ENCODE measurements at places on chromosomes 16 and 17.

GRCh38 chr16:26976873-26977272 is 89.9 kb upstream of the C16orf82 start:
- H3K4me3 ChIP-seq: no peak overlapping the region
- H3K36me3 ChIP-seq: no peaks in the 10 kb centered on the region
- H3K27me3 ChIP-seq: no peaks in the 10 kb centered on the region
- no peaks in the 10 kb centered on the region for H3K4me1 ChIP-seq
- H3K27ac ChIP-seq: no peak overlapping the region

GRCh38 chr16:50500171-50500874 is 47.9 kb upstream of the NKD1 start:
- no peaks in the 10 kb centered on the region for H3K27me3 ChIP-seq
- H3K36me3 ChIP-seq: no peaks in the 10 kb centered on the region
- no peak overlapping the region for H3K27ac ChIP-seq
- DNase-seq: peak; percentile 31
- H3K4me3 ChIP-seq: no peak overlapping the region

GRCh38 chr17:31621566-31621965 is 230.1 kb downstream of the RAB11FIP4 start:
- H3K27me3 ChIP-seq: no peaks in the 10 kb centered on the region
- H3K27ac ChIP-seq: no peak overlapping the region
- DNase-seq: no peak
- no peaks in the 10 kb centered on the region for H3K4me1 ChIP-seq

DNA sequence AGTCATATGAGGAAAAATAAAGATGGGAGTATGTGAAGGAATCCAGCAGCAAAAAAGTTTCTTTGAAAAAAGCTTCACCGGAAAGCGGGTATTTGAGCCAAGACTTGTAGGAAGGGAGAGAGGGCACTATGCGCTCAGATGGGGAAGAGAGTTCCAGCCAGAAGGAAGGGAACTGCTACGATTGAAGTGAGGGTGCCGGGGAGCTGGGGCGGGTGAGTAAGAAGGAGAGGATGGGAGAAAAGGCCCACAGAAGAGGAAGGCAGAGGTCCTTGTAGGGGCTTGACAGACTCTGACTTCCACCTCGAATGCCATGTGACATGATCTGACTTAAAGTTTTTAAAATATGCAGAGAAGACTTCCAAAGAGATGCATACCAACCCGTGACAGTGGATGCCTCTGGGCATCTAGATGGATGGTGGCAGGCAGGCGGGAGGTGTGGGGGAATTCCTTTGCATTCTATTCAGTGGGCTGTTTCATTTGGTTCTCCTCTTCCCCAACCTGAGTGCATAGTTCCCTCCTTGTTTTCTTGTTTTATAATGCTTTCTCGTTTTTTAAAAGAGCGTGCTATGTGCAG is 44.9 kb downstream of the CDRT4 start:
- no peak overlapping the region for H3K27ac ChIP-seq
- DNase-seq: no peak
- no peaks in the 10 kb centered on the region for H3K36me3 ChIP-seq
- no peak overlapping the region for H3K4me3 ChIP-seq

- H3K27me3 ChIP-seq: no peaks in the 10 kb centered on the region
- H3K4me1 ChIP-seq: peaks cover 6% of the 10 kb centered on the region
Observed at GRCh38 chr17:80948019-80948975, 43.3 kb upstream of the CHMP6 start.

DNA sequence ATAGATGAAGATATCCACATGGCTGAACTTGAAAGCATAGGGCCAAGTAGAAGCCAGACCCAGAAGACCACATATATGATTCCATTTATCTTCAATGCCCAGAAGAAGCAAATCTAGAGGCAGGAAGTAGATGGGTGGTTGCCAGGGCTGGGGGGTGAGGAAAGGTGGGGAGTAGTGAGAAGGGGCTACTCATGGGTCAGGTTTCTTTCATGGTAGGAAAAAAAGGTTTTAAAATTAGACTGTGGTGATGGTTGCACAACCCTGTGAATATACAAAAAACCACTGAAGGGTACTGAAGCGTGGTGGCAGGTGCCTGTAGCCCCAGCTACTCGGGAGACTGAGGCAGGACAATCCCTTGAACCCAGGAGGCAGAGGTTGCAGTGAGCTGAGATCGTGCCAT is 5.4 kb downstream of the CD2BP2 start:
- H3K27ac ChIP-seq: no peak overlapping the region
- H3K27me3 ChIP-seq: no peaks in the 10 kb centered on the region
- peaks cover 34% of the 10 kb centered on the region for H3K4me1 ChIP-seq
- H3K4me3 ChIP-seq: no peak overlapping the region
- no peak for DNase-seq

DNA sequence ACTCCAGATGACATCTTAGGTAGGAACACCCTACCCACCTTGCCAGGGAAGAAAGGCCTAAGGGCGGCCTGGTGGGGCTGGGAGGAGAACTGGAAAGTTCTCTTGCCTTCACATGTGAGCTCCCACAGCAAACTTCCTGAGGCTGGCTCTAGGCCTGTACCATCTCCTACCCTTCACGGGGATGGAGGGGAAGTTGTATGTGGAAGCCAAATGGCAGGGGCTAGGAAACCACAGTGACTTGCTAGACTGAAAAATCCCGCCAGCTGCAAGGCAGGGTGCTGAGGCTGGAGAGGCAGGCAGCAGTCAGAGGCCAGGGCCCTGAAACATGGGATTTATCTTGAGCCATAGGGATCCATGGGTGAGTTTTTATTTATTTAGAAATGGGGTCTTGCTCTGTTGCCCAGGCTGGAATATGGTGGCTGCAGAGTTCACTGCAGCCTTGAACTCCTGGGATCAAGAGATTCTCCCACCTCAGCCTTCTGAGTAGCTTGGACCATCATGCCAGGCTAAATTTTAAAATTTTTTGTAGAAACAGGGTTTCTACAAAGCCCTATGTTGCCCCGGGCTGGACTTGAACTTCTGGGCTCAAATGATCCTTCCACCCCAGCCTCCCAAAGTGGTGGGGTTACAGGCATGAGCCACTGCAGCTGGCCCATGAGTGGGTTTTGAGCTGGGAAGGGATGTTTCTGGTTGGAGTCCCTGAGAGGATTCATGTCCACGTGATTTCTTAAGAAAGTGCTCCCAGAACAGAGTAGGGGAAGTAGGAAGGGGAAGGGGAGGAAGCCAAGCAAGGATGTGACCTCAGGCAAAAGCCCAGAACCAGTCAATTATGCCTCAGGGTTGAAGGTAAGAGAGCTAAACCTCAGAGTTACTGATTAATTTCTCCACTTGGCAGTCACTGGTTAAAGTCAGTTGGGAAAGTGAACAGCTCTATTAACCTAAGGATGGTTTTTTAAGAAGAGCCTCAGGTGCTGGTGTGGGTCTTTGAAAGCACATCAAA is 4.0 kb upstream of the KAT8 start:
- H3K27me3 ChIP-seq: no peaks in the 10 kb centered on the region
- H3K36me3 ChIP-seq: peaks cover 32% of the 10 kb centered on the region
- no peak for DNase-seq
- no peak overlapping the region for H3K4me3 ChIP-seq
- peak overlapping the region; percentile 43 for H3K27ac ChIP-seq

DNA sequence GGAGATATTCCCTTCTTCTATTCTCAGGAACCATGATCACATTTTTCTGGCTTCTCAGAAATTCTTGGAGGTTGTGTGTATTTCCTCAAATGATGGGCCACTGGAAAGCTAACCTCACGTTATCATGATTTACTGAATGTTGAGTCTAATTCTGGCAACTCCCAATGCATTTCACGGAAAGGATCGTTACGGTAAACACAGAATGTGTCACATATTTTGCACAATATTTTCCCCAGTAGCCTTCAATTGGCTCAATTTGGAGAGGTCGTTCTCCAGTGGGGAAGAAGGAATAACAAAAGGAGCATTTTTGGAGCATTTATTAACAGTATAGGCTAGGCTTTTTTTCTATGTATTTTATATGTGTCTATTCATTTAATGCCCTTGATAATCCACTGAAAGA is 450.3 kb downstream of the HAPSTR1 start:
- H3K4me1 ChIP-seq: no peaks in the 10 kb centered on the region
- no peak for DNase-seq
- H3K36me3 ChIP-seq: no peaks in the 10 kb centered on the region
- no peaks in the 10 kb centered on the region for H3K27me3 ChIP-seq
- no peak overlapping the region for H3K4me3 ChIP-seq

DNA sequence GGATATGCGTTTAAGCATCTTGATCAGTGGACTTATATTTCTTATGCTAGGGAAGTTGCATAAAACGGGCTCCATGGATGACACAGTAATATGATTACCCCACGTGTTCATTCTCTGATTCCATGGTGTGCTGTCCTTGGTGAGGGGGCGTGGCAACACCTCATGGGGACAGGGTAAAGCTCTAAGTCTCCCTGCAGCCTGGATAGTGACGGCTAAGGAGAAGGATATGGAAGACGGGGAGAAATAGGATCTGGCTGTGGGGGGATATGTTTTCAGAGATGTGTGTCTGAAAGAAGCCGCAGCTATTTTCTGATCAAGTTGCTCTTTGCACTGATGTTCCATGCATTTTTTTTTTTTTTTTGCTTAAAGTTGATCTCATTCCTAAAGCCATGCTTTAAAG is 84.3 kb downstream of the MARCHF10 start:
- no peaks in the 10 kb centered on the region for H3K4me1 ChIP-seq
- no peak for DNase-seq
- no peak overlapping the region for H3K4me3 ChIP-seq
- H3K36me3 ChIP-seq: no peaks in the 10 kb centered on the region
- no peak overlapping the region for H3K27ac ChIP-seq

DNA sequence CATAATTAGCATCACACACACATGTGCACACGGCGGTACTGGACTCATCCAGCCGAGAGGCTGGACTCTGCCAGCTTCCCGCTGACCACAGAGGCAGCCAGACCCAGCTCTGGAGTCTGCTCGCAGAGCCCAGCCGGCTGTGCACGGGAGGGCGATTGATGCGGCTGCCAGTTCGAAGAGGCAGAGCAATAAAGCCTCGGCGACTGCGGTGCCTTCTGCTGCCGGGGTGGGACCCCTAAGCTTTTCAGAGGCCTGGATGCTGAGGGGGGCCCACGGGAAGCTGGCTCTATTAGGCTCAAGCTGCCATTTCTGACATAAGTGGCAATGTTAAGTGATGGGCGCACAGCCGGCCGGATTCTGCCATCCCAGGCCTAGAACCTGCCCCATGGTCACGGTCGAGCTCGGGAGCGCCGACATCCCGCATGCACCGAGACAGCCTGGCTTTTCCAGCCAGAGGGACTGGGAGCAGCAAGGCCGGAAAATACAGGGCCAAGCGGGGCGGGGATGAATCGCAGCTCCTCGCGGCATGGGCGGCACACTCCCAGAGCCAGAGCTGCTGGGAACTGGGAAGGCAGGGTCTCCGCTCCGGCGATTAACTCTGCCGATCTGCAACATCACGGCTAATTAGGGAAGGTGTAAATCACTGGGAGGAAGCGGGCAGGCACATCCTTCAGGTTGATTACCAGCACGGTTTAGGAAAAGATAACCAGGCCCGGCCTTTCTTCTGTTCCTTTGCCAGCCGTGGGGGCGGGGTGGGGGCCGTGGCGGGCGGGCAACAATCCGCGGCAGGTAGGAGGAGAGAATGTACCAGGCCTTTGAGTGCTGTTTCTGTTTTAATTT is 57.7 kb downstream of the TBC1D16 start:
- H3K27ac ChIP-seq: peak overlapping the region; percentile 82
- H3K4me3 ChIP-seq: peak overlapping the region; percentile 18
- H3K36me3 ChIP-seq: no peaks in the 10 kb centered on the region

GRCh38 chr17:15507896-15508295 is 40.5 kb upstream of the CDRT4 start:
- H3K4me1 ChIP-seq: peaks cover 26% of the 10 kb centered on the region
- no peaks in the 10 kb centered on the region for H3K27me3 ChIP-seq
- no peak for DNase-seq
- H3K27ac ChIP-seq: no peak overlapping the region
- H3K4me3 ChIP-seq: no peak overlapping the region

DNA sequence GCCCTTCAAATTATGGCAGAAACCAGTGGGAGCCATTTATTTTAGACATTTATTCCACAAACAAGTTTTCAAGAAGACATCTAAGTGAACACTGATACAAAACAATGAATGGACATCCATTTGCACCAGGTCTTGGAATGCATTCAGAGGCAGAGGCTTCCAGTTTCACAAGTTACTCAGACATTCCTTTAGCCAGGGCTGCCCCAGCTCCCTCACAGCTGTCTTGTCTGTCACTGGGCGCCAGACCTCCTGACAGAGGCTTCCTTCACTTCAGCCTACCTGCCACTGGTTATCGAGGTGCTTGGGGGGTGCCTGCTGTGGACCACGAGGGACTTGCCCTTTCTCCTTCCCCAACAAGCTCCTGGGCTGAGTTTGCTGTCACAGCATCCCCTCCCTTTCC is 19.2 kb downstream of the AQP8 start:
- H3K27ac ChIP-seq: no peak overlapping the region
- no peaks in the 10 kb centered on the region for H3K27me3 ChIP-seq
- H3K4me3 ChIP-seq: no peak overlapping the region
- H3K36me3 ChIP-seq: peaks cover 13% of the 10 kb centered on the region
- DNase-seq: no peak
- H3K4me1 ChIP-seq: no peaks in the 10 kb centered on the region

DNA sequence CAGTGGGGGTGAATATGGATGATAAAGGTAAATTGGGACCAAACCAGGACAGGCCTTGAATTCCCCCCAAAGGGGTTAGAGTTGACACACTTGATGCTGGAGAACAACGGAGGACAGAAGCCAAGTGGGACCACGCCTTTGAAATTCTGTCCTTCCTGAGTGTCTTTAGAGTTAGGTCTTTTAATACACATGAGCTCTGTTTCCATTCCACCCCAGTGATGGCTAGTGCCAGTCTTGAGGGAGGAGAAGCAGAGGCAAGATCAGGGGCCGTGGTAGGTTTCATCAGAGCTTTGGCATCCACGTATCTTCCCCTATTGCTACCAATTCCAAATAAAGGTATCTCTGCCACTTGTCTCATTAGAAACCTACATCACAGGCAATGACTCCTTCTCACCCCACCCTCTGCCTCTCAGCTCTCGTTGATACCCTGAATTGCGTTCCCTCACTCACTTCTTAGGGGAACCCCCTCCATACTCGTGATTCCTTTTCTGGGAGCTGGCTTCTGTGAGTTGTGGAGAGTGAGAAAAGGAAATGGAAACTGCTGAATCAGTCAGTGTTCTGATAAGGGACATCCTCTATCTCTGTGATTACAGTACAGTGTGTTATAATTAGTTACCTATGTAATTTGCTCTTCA is 2.4 kb upstream of the CCL3L1 start:
- no peak overlapping the region for H3K4me3 ChIP-seq
- no peaks in the 10 kb centered on the region for H3K27me3 ChIP-seq
- H3K4me1 ChIP-seq: no peaks in the 10 kb centered on the region
- peak; percentile 95 for DNase-seq

- no peaks in the 10 kb centered on the region for H3K36me3 ChIP-seq
- no peak for DNase-seq
- H3K4me3 ChIP-seq: no peak overlapping the region
- H3K4me1 ChIP-seq: no peaks in the 10 kb centered on the region
- H3K27me3 ChIP-seq: no peaks in the 10 kb centered on the region
Observed at GRCh38 chr17:73984941-73985340, 218.5 kb upstream of the RPL38 start.

GRCh38 chr17:9790316-9790715 is 1.1 kb downstream of the DHRS7C start:
- H3K36me3 ChIP-seq: no peaks in the 10 kb centered on the region
- no peak overlapping the region for H3K4me3 ChIP-seq
- DNase-seq: no peak
- no peak overlapping the region for H3K27ac ChIP-seq

Data from vagina (tissue), 2 donors.